ENCODE measurements at places on chromosomes 2 and 18. TPM values are rescaled to one million over a fixed set of nuclear protein-coding genes. Genes with fewer than 3 reads are reported as not detected.
A peak's percentile ranks its signal among the peaks of the same experiment; 100 is the strongest.

DNA sequence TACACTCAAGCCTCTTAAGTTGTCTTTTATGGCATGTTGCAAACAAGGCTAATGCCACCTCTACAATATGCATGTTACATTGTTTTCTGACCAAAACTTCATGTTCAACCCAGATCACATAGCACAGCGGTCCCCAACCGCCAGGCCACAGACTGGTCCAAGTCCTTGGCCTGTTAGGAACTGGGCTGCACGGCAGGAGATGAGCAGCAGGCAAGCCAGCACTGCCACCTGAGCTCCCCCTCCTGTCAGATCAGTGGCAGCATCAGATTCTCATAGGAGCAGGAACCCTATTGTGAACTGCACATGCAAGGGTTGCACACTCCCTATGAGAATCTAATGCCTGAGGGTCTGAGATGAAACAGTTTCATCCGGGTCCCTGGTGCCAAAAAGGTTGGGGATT is 324.8 kb upstream of the CHAC2 start:
- no peak for DNase-seq

Gene NEU4
- total RNA-seq, result not detected

Gene FOXD4L1
- not detected for total RNA-seq

Gene NEB
- 1.4 TPM for total RNA-seq

Gene FOXI3
- not detected for total RNA-seq

- no peak for DNase-seq
Observed at GRCh38 chr18:74679006-74679678, 81.5 kb downstream of the ZNF407 start.

Gene RIT2
- not detected for total RNA-seq

DNA sequence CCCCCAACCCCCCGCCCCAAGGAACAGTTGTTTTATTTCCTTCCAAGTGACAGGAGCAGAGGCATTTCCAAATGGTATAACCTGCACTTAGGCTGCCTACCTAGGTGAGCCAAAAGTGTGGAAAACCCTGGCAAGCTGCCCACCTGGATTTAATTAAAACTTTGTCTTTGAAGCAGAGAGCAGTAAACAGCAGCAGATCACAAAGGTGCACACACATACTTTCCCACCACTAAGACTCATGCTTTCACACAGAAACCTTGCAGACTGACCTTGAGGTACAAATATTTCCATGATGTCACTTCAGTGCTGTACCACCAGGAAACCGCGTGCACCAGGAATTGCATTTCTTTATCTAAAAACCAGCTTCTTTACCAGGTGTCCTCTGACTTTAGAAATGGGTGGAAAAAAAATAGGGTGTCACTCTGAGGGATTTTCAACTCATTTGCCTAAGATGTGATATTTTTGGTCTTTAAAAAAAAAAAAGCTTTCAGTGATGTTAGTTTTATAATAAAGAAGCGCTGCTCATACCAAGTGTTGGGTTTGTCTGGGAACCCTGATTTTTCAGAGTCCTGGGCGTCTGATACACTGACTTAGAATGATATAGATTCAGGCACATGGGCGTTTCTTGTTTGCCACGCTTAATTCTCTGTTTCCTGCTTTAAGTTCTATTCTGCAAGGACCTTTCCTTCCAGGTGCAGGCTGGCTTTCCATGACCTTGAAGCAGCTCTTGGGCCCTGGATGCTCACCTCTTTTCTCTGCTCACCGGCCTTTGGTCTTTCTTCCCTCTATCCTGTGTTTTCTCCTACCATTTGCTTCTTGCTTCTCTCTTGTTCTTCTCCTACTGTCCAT is 70.7 kb upstream of the BCL2L11 start:
- no peak for DNase-seq

- DNase-seq, result no peak
Observed at GRCh38 chr2:181376442-181376841, 80.7 kb upstream of the ITGA4 start.

GRCh38 chr2:236662231-236663185 is 92.9 kb downstream of the ACKR3 start:
- DNase-seq, result no peak

DNA sequence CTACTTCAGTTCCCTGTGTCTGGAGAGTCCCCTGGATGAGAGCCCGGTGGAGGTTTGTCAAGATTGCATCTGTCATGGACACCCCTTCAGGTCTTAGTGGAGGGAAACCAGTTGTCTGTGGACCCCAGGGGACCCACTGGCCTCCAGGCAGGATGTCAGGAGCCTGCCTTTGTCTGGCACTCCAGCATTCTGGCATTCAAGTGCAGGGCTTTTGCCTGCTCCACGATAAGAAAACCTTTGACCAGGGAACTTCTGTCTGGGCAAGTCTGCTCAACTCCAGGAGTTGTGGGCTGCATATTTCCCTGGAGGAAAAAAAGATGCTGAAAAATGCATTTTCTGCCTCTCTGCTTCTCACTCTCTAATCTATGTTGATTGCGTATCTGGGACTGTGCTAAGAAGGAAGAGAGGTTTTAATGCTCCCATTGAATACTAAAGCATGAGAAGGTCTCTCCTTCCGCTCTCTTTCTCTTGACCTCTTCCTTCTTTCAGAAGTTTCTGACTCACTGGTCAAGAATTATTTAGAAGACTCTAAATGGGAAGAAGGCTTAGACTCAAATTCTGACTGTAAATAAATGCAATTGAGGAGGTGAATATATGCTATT is 104.5 kb downstream of the MMADHC start:
- no peak for DNase-seq

- no peak for DNase-seq
Observed at GRCh38 chr2:207765547-207765946, 4.2 kb downstream of the FZD5 start.

Gene ALPI
- not detected for total RNA-seq

GRCh38 chr2:235813398-235813797 is 319.6 kb downstream of the AGAP1 start:
- no peak for DNase-seq

Gene CHRND
- not detected for total RNA-seq

Gene UGT1A10
- total RNA-seq, result not detected

Gene TMEM178A
- total RNA-seq, result 3.0 TPM

Gene CNDP1
- 0.22 TPM for total RNA-seq

- DNase-seq, result no peak
Observed at GRCh38 chr2:150379166-150379565, 108.3 kb downstream of the RND3 start.

GRCh38 chr18:28409811-28410210 is 232.9 kb upstream of the CDH2 start:
- no peak for DNase-seq

DNA sequence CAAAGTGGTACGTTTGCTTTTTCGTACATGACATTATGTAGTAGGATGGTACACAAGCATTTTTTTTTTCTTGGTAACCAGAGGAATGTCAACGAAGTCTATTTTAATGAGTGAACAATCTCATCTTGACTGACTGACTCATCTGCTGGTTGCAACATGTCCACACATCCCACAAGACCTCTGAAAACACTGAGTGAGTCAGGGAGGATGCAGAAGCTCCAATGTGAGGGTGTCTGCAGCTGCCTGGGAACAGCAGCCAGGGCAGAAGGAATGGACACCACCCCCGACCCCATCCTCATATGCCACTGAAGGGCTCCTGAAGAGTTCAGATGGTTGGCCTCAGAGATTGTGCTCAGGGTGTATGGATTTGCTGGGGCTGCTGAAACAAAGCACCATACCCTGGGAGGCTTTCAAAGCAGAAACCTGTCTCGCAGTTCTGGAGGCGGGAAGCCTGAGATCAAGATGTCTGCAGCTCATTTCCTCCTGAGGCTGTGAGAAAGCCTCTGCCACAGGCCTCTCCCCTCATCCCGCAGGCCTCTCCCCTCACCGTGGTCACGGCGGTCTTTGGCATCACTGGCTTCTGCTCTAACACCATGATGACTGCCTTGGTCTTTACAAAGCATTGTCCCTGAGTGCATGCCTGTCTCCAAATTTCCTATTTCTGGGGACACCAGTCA is 124.6 kb downstream of the LRATD1 start:
- DNase-seq, result no peak

DNA sequence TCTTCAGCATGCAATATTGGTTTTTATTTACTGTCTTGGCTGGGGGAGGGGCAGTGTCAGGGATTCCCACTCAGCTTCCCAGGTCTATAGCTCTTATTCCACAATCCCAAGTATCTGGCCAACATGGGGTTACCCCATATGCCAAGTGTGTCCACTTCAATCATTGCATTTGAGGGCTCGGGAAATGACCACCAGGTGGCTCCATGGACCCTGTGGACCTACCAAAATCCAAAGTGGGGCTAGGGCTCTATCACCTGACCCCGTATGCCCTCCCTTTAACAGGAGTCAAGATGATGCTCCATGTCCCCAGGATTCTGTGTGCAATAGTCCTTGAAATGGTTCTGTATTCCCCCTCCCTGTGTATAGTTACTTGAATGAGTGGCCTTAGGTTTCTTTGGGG is 12.1 kb upstream of the TRAF3IP1 start:
- no peak for DNase-seq

Gene CYP1B1
- total RNA-seq, result 242 TPM

- DNase-seq, result no peak
Observed at GRCh38 chr18:80033181-80034067, 810 bp upstream of the RBFA start.

DNA sequence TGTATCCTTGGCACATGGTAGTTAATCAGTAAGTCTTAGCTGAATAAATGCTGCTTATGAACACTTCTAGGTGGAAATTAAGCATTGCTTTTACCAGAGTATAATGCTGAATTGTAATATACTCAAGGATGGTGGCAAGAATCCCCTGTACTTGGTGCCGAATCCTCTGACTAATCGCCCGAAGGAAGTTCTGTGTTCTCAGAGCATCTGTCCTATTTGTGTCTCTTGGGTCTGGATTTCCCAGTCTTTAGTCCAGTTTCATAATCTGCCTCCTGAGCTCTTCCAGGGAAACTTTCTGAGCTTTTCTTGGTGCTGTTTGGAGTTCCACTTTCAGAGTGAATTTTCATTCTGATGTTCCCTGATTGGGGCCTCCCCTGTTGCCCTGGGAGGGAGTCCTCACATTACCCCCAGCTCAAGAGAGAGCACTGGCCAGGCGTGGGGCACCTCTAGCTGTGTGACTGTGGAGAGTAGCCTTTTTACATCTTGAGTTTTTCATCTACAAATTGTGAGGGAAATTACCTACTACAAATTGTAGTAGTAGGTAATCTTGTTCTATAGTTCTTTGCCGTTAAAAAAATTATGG is 144.9 kb downstream of the LTBP1 start:
- DNase-seq, result no peak

DNA sequence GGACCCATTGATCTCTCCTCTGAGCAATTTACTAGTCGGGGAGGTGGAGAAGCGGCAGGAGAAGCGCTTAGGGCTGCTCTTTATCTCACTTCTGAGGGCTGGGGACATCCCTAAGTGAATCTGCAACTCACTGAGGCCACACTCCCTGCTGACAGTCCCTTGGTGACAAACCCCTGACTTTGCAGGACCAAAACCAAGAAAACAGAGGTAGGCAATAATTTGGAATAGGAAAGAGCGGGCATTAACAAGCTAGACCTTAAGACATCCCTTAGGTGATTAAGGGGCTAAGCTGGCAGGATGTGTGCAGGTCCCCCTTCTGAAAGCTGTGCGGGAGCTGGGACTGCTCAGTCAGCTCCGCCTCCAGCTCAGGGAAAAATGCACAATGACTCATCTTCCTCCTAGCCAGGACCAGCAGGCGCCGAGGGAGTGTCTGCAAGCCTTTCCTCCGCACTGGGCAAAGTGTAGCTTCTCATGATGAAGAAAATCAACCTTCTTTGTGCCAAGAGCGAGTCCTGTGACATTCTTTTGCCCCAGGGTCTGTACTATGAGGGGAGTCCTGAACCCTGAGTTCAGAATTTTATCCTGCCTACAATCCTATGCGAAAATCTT is 63.3 kb downstream of the BOD1L2 start:
- peak; percentile 14 for DNase-seq

GRCh38 chr2:163652751-163653150 is 83.1 kb downstream of the FIGN start:
- no peak for DNase-seq

Gene GPR55
- total RNA-seq, result not detected

GRCh38 chr2:233267516-233268245 is 16.2 kb downstream of the ATG16L1 start:
- no peak for DNase-seq

Gene LGALSL
- total RNA-seq, result 16.7 TPM

DNA sequence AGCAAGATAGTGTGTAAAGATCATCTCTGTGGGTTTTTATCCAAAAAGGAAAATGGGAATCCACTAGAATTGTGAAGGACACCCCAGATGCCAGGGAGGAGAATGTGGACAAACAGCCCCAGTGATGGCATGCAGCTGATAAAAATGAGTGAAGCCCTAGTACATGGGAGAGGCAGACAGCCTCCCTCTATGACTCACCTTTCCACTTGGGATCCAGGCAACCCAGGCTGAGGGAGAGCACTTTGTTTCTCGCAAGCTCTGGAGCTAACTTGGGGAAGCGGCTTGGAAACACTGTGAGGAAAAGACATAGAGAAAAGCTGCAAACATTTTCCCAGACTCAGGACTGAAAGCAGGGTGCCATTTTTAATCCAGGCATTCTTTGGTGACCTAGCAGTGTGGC is 5.3 kb upstream of the FLACC1 start:
- no peak for DNase-seq

DNA sequence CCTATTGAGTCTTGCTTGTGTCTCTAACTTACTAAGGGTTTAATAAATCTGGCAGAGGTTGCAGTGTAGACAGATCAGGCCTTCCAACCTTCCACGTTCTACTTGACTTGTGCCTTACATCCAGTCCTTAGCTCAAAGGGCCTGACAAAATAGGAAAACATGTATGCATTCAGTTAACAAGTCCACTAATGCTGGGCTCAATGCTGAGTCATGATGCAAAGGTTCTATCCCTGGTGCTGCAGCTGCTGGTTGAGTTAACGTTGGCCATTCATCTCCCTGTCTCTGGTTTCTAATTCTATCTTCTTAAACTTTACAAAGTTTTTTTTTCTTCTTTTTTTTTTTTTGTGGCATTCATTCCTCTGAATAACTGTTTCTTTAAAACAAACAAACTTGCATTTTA is 46.3 kb upstream of the ITGB6 start:
- no peak for DNase-seq

Gene C1GALT1C1L
- total RNA-seq, result 0.87 TPM

Gene SRD5A2
- not detected for total RNA-seq

- no peak for DNase-seq
Observed at GRCh38 chr2:187349326-187349944, 98.6 kb downstream of the CALCRL start.

- no peak for DNase-seq
Observed at GRCh38 chr2:120540719-120541552, 194.7 kb upstream of the GLI2 start.

GRCh38 chr2:143422681-143423080 is 293.5 kb downstream of the ARHGAP15 start:
- no peak for DNase-seq

GRCh38 chr18:4806331-4806730 is 351.2 kb upstream of the DLGAP1 start:
- DNase-seq, result no peak

Gene TFPI
- 88.5 TPM for total RNA-seq

- DNase-seq, result no peak
Observed at GRCh38 chr18:50847192-50847591, 27.4 kb upstream of the MRO start.

GRCh38 chr2:237702441-237703391 is 75.3 kb downstream of the LRRFIP1 start:
- DNase-seq, result no peak
